ENCODE measurements at places on chromosomes 4 and X. TPM values are rescaled to one million over a fixed set of nuclear protein-coding genes. Genes with fewer than 3 reads are reported as not detected.
A peak's percentile ranks its signal among the peaks of the same experiment; 100 is the strongest.

MAD2L1 gene
- polyA plus RNA-seq = 13.3 TPM

BEX1 gene
- 0.34 TPM for polyA plus RNA-seq

ENAM gene
- polyA plus RNA-seq = 2.9 TPM

DYNLT3 gene
- 8.8 TPM for polyA plus RNA-seq

DNA sequence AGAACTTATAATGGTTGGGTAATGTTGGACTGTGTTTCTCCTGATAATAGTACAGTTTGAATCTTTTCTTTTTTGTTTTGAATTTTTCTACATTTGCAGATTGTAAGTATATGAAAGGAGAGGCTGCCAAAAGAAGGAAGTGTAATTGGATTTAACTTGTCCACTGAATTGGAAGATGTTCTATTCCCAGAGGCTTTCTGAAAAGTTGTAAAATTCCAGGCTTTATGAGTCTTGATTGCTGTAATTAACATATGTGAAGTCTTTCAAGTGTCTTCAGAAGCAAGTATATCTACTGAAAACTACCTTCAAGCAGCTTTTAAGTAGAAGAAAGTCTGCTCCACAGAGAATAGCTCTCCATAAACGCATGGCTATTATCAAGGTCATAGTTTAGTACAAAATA lies 2456.4 kb downstream of the PCDH7 start:
- no peak for DNase-seq

DNA sequence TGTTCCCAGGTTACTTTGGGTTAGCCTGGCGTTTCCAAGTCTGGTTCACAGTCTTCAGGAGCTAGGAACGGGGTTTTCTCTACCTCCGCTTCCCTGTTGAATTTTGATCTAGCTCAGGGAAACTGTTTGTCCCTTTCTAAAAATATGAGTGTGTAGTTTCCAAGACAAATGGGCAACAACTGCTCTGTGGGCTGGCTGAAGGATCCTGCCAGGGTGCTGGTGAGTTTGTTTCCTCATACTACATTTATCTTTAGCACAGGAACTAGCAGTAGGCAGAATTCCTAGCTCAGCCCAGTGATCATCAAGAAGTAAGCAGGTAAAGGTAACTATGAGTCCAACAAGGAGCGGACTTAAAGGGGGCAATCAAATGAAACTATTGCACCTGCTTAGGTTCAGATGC lies 13.3 kb upstream of the FAM47E start:
- DNase-seq = no peak

GRCh38 chr4:1002131-1002630 lies 9.0 kb upstream of the SLC26A1 start:
- DNase-seq = no peak

DNA sequence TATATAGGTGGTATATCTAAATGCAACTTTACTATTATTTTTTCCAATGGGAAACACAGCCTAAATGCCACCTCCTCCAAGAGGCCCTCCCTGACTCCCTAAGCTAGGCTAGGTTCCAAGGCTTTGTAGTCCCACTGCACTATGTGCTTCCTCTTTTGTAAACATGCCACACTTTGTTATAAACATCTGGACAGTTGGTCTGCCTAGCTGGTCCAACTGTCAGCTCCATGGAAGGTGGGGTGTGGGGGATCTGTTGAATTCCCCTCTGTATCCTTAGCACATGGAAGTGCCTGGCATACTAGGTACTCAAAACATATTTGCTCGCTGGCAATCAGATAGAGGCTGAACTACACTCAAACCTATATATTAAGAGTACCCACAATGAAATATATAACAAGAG lies 63.4 kb downstream of the SLC9A7 start:
- no peak for DNase-seq

- DNase-seq = no peak
These were observed 27.2 kb upstream of the CD40LG start for GRCh38 chrX:136620780-136621179.

- no peak for DNase-seq
These were observed 78.5 kb upstream of the DDIT4L start for GRCh38 chr4:100268789-100269188.

DNA sequence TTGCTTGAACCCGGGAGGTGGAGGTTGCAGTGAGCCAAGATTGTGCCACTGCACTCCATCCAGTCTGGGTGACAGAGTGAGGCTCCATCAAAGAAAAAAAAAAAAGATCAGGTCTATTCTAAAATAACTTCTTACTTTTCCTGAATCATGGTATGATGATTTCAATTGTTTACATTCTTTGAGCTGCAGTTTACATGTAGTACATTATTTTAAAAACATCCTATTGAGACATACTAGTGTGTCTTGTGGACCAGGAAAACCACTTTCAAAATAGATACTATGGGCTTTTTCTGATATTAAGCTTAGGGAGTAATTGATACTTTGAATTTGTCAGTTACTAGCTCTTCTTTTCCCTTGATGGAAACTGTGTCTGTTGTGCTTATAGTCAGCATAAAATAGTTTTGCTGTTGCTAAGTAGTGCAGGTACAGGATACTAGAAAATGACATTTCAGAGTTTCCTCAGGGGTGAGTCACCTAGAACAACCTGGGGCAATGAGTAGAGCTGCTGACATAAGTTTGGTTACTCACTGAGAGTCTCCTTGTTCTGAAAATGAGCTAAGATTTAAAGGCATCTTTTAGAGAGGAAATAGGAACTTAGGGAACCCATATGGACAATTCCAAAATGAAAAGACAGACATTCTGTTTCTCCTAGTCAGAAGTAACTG lies 53.2 kb upstream of the C4orf54 start:
- no peak for DNase-seq

- peak; percentile 32 for DNase-seq
These were observed 496.3 kb downstream of the PDGFC start for GRCh38 chr4:156475322-156475721.

GRCh38 chr4:164224871-164225270 lies 529.1 kb upstream of the SMIM31 start:
- no peak for DNase-seq
